ENCODE measurements at places on chromosomes 3 and 15. TPM values are rescaled to one million over a fixed set of nuclear protein-coding genes. Genes with fewer than 3 reads are reported as not detected.
A peak's percentile ranks its signal among the peaks of the same experiment; 100 is the strongest.

The CCDC39 gene
- not detected for total RNA-seq

The SAXO2 gene
- total RNA-seq: 1.7 TPM

GRCh38 chr15:93478947-93479346 lies 389.9 kb upstream of the RGMA start:
- H3K4me3 ChIP-seq: no peak overlapping the region
- no peak for DNase-seq
- H3K27ac ChIP-seq: no peak overlapping the region
- no peaks in the 10 kb centered on the region for H3K36me3 ChIP-seq
- H3K27me3 ChIP-seq: no peaks in the 10 kb centered on the region
- H3K4me1 ChIP-seq: no peaks in the 10 kb centered on the region

DNA sequence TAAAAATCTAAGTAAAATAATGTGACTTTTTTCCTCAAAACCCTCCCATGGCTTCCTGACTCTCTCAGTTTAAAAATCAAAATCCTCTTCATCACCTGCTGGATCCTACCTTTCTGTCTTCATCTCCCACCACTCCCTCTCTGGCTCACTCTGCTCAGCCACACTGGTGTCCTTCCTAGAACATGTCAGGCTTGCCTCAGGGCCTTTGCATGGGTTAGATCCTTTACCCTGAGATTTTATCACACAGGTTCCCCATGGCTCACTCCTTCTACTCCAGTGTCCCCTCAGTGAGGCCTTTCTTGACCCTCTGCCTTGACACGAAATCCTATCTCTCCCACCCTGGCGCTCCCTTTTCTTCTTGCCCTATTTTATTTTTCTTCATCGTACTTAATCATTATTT lies 141.8 kb downstream of the RPL22L1 start:
- no peak overlapping the region for H3K4me3 ChIP-seq
- no peaks in the 10 kb centered on the region for H3K27me3 ChIP-seq
- H3K36me3 ChIP-seq: no peaks in the 10 kb centered on the region
- DNase-seq: no peak
- no peaks in the 10 kb centered on the region for H3K4me1 ChIP-seq
- no peak overlapping the region for H3K27ac ChIP-seq

DNA sequence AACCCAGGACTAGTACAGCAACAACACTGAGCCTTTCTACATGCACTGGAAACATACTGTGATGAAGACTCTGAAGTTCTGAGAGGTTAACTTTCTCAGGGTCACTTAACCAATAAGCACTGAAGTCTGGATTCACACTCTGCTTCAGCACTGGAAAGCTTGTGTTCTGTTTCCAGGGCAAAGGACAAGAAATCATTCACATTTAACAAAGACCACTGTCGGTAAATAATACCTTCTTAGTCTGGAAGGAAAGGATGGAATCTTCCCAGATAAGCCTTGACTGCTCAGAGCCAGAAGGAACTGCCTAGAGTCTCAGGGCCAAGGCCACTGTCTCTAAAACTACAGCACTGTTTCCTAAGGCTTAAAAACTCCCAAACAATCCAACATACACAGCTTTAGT lies 4.3 kb upstream of the GLYCTK start:
- H3K4me3 ChIP-seq: no peak overlapping the region
- DNase-seq: no peak
- no peaks in the 10 kb centered on the region for H3K27me3 ChIP-seq
- peak overlapping the region; percentile 23 for H3K27ac ChIP-seq
- peaks cover 61% of the 10 kb centered on the region for H3K4me1 ChIP-seq
- H3K36me3 ChIP-seq: no peaks in the 10 kb centered on the region

DNA sequence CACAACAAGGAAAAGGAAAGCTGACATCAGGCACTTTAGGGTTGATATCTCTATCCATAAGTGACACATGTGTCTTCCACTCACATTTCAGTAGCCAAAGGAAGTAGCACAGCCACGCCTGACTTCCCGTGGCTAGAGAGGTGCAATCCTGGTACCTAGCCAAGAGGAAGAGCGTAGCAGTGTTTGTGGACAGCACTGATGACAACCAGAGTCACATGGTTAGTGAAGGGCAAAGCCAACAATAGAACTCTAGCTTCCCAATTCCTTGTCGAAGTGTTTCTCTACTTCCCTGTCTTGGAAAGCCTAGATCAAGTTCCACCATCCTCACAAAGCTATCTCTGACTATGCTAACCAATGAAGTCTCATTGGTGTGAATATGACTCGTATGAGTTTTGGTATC lies 189.2 kb downstream of the RSL24D1 start:
- H3K27me3 ChIP-seq: no peaks in the 10 kb centered on the region
- H3K4me1 ChIP-seq: no peaks in the 10 kb centered on the region
- no peaks in the 10 kb centered on the region for H3K36me3 ChIP-seq
- no peak overlapping the region for H3K27ac ChIP-seq
- H3K4me3 ChIP-seq: no peak overlapping the region

DNA sequence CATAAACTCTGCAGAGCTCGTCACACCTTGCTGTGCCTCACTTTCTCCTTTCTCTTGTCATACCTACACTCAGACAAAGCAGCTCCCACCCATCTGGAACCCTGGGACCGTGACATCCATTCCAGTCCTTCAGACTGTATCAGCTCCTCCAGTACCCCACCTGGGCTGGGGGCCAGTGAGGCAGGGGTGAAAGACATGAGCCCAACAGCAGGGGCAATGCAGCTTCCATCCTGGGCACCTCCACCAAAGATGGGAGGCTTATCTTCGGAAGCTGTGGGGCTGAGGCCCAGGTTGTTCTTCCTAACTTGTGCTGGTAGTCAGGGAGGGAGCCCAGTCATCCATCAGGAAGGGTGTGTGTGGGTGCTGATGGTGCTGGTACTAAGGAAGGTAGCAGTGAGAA lies 109.2 kb downstream of the EEFSEC start:
- no peak overlapping the region for H3K4me3 ChIP-seq
- peaks cover 9% of the 10 kb centered on the region for H3K36me3 ChIP-seq
- H3K27ac ChIP-seq: no peak overlapping the region
- no peak for DNase-seq

GRCh38 chr3:99084156-99084555 lies 182.7 kb upstream of the DCBLD2 start:
- no peak overlapping the region for H3K4me3 ChIP-seq
- no peaks in the 10 kb centered on the region for H3K4me1 ChIP-seq
- no peaks in the 10 kb centered on the region for H3K36me3 ChIP-seq
- H3K27me3 ChIP-seq: no peaks in the 10 kb centered on the region
- H3K27ac ChIP-seq: no peak overlapping the region
- no peak for DNase-seq

- no peaks in the 10 kb centered on the region for H3K36me3 ChIP-seq
- H3K4me3 ChIP-seq: no peak overlapping the region
- no peaks in the 10 kb centered on the region for H3K27me3 ChIP-seq
- H3K4me1 ChIP-seq: no peaks in the 10 kb centered on the region
- no peak overlapping the region for H3K27ac ChIP-seq
- DNase-seq: no peak
Measured at GRCh38 chr3:22704166-22704565, 499.0 kb upstream of the UBE2E2 start.

- no peaks in the 10 kb centered on the region for H3K4me1 ChIP-seq
- H3K4me3 ChIP-seq: no peak overlapping the region
- H3K27me3 ChIP-seq: no peaks in the 10 kb centered on the region
- no peak for DNase-seq
- H3K36me3 ChIP-seq: no peaks in the 10 kb centered on the region
Measured at GRCh38 chr3:157033001-157033400, 126.9 kb downstream of the CCNL1 start.

Data from CD4-positive, alpha-beta memory T cell (primary cell).